Astrocyte (in vitro differentiated cells and primary cell): ENCODE measurements at places on chromosomes 2 and 18. TPM values are rescaled to one million over a fixed set of nuclear protein-coding genes. Genes with fewer than 3 reads are reported as not detected.
A peak's percentile ranks its signal among the peaks of the same experiment; 100 is the strongest.

GRCh38 chr2:43054367-43054766 is 172.0 kb downstream of the ZFP36L2 start:
- no peak for DNase-seq

The WDR35 gene
- 9.1 and 9.6 TPM in 2 replicates for total RNA-seq

DNA sequence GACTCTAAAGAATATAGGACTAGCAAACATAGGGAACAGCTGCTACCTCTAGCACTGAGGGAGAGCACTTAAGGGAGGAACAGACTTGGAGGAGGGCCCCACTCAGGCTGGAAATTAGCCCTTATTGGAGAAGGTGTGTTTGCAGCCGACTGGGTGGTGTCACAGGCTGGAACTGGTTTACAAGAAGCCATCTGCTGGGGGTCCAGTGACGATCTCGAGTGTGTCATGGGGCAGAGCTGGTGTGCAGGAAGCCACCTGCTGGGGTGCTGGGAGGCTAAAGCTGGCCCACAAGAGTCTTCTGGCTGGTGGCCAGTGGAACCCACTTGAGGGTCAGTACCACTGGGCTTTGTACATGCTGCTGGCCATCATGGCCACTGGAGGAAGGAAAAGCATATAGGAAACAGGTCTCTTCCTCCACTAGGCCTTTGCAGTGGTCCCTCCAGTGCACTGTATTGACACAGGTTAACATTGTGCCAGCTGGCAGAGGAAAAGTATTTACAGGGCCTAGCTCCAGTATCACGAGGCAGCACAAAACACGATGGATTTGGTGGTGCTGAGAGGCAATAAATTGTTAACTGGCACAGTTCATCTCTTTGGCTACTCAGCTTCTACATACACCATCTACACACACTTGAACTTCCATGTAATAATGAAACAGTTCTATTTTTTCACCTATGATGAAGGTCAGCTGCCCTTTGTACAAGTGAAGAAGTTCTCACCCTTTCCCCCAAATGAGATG is 43.6 kb downstream of the MAP3K20 start:
- no peak for DNase-seq

DNA sequence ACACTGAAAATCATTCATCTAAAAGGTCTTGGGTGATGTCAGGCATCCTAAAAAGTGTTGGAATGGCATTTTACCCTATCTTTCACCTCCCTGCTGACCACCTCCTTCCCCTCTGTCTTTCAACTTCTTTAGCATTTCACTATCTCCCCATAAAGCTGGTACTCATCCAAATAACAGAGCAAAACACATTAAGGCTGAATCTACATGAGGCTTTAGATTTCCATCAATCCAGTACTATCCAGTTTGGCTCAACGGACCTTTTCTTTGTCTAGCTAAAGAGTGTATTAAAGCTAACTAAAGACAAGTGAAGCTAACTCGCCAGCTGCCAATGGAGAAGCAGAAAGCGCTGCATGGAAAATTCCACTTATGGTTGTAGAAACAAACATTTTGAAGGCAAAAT is 122.5 kb upstream of the NCKAP5 start:
- DNase-seq = no peak

- DNase-seq = no peak
Measured at GRCh38 chr2:198045227-198045626, 240.8 kb downstream of the PLCL1 start.

The TMEM37 gene
- total RNA-seq = 1.6 and 3.3 TPM in 2 replicates

- peak; percentile 28 for DNase-seq
Measured at GRCh38 chr18:59837586-59837985, 62.2 kb upstream of the PMAIP1 start.

DNA sequence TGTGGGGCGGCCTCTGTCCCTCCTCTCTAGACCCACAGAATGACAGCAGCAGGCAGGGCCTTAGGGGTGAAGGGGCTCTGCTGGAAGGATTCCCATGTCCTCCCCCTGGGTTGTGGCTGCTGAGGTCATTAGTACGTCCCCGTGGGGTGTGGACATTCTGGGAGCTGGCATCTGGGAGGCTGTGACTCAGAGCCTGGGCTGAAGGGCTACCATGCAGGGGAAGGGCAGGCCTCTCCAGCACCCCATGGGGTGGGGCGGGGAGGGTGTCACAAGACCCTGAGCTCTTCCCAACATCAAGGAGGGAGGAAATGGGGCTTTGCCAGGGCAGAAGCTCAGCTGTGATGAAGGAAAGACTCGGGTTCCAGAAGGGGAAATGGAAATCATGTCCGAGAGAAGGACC is 105.8 kb upstream of the SMAD2 start:
- peak; percentile 6 for DNase-seq

DNA sequence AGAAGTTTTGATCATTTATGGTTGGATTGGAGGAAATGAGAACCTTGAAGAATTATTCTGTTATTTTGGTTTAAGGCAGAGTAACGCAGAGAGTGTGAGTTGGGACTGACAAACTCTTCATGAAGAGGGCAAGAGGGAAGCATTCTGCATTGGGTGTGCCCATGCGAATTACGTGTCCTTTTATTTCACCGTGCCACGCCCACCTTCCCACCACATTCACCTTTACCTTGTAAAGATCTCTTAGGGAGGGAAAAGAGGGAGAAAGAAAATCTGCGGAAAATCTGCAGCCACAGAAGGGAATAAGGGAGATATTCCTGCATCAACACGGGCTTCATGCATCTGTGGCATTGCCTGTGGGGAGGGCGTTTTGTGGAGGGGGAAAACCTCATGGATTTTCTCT is 31.8 kb downstream of the SLC9A4 start:
- DNase-seq = no peak
